ENCODE measurements at places on chromosomes 11 and 22.
A peak's percentile ranks its signal among the peaks of the same experiment; 100 is the strongest.

GRCh38 chr11:93504110-93505095, 38.8 kb downstream of the SMCO4 start:
- DNase-seq = no peak

GRCh38 chr22:28741200-28741784, 328 bp downstream of the CHEK2 start:
- DNase-seq = no peak

DNA sequence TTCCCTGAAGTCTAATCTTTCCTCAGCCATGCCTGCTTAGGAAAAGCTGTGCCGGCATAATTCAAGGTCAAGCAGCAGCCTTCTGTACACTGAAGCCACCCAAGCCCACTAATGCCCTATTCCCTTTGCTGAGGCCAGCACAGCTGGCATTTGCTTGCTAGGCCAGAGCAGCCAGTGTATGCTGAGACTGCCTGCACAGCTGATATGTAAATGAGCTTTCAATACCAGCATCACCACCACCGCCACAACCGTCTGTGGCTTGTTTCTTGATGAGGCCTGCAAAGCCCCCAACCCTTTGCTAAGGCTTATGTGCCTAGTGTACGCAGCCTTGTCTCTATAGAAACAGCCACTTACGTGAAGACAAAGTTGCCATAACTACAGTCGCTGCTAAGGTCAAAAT, 56.3 kb upstream of the TNRC6B start:
- DNase-seq = no peak

DNA sequence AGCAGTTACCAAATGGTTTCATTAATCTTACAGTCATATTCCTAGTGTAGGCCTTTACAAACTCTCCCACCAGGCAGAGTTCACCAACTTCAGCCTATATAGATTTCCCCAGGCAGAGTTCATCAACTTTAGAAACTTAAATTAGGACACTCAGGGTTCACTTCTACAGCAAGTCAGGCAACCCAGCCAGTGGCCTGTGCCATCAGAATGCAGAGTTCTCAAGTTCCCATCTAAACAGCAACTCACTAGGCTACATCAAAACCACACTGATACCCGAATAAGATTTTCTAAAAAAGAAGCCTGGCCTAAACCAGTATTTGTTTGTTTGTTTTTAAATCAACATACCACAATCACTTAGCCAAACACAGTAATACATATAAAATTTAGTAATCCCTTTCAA, 33.7 kb downstream of the PICALM start:
- DNase-seq = no peak

- DNase-seq = no peak
Observed at GRCh38 chr22:49790912-49791311, 36.8 kb downstream of the BRD1 start.

GRCh38 chr11:90453525-90453924, 230.7 kb upstream of the CHORDC1 start:
- DNase-seq = no peak

DNA sequence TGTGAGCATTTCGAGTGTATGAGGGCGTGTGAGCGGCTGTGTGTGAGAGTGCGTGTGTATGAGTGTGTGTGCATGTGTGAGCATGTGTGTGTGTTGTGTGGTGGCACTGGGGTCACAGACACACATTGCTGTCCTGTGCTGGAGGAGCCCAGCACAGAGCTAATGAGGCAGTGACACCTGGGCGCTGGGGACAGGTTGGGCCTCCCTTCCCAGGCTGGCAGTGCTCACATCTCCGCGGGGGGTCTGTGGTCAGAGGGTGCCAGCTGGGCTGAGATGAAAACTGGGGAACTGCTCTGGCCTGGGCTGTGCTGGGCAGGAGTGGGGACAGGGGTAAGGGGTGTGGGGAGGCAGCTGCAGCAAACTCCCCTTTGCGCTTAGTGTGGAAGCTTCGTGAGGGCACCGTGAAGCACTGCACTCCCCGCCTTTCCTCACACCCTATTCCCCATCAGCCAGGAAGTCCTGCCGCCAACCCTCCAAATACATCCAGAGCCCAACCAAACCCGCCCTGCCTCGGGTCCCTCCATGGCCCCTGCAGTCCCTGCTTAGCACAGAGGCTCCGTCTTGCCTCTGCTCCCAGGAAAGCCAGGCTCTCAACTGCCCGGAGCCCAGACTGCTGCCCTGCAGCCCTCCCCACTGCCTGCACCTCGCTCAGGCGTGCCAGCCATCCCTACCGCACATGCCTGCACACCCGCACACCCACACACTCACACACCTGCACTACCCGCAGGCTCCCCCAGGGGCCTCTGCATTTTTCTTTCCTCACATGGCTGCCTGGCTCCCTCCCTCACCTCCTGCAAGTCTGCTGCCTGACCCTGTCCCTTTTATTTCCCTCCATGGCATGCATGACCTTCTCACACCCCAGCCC, 62.0 kb upstream of the THY1 start:
- DNase-seq = no peak

- no peak for DNase-seq
Observed at GRCh38 chr11:78615724-78616123, 41.1 kb upstream of the NARS2 start.

- DNase-seq = no peak
Observed at GRCh38 chr11:70542811-70543210, 144.5 kb downstream of the CTTN start.

GRCh38 chr11:9982127-9982795, 311.8 kb downstream of the SBF2 start:
- DNase-seq = peak; percentile 40

GRCh38 chr11:20090654-20091374, 69.5 kb downstream of the DBX1 start:
- DNase-seq = no peak

DNA sequence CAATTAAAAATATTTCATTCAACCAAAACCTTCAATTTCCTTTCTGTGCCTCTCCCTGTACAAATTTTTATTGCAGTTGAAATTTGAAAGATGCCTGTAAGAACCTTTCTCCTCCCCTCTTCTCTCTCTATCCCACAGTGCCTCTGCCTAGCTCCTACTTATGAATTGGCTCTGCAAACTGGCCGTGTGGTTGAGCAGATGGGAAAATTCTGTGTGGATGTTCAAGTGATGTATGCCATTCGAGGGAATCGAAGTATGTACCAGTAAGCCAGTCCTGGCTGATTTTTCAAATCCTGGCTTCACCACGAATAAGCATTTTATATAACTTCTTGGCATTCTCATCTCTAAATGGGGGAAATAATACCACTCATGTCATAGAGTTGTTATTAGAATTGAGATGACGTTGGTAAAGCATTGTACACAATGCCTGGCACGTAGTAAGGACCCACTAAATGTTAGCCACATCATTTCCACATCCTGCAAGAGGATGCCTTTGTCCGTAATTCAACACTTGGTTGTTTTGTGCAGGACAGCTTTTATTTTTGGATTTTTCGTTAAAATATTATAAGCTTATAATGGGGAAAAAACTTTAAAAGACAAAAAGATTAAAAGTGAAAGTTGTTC, 6.0 kb downstream of the DDX25 start:
- DNase-seq = no peak

GRCh38 chr11:64778223-64778472, 194 bp downstream of the SF1 start:
- DNase-seq = no peak

DNA sequence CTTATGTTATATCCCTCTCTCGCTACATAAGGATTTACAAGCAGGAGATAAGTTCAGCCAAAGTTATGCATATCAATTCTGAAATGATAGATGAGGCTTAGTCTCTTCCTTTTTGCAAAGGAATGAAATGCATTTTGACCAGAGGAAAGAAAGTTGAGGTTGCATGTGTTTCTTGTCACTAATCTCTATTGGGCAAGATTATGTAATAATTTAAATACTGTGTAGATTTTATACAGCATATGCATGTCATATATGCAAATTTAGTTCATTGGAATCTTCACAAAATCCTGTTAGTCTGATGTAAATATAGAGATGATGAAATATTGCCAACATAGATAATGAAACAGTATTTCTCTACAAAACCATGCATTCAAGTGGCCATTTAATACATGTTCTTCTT, 858.7 kb upstream of the RAG2 start:
- no peak for DNase-seq

DNA sequence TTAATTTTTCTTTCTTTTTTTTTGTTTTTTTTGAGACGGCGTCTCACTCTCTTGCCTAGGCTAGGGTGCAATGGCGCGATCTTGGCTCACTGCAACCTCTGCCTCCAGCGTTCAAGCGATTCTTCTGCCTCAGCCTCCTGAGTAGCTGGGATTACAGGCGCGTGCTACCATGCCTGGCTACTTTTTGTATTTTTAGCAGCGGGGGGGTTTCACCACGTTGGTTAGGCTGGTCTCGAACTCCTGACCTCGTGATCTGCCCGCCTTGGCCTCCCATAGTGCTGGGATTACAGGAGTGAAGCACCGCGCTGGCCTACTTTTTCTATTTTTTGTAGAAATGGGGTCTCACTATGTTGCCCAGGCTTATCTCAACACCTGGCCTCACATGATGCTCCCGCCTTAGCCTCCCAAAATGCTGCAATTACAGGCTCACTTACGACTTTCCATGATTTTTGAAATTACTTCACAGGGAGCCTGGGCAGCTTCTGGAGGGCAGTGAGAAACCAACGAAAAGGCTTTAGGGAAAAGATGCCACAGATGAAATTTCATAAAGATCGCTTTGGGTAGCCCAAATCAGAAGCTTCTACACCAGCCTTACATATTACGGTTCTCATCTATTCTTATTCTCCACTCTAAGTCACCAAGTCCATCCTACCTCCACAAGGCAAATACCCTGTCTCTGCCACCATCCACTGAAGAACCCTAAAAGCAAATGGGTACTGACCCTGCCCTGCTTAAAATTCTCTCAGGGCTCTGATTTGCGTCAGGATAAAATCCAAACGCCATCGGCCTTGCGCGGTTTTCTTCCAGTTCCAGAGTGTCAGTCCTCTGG, 866 bp upstream of the RRM1 start:
- no peak for DNase-seq

DNA sequence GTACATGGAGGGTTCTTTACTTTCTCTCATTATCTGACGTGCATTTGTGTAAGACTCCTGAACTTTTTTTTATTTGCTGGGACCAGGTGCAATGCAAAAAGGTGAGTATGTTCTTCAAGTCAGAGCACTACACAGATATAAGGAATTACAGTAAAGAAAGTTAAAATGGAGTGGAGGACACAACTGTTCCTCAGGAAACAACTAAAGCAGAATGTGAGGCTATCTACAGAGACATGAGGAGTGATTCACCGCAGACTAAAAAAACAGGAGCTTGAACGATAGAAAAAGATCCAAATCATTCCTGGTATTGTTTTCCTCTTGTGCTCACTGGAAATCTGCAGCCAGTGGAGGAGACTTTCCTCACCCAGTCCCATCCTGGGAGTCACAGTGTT, 106.2 kb downstream of the ABTB2 start:
- peak; percentile 55 for DNase-seq

DNA sequence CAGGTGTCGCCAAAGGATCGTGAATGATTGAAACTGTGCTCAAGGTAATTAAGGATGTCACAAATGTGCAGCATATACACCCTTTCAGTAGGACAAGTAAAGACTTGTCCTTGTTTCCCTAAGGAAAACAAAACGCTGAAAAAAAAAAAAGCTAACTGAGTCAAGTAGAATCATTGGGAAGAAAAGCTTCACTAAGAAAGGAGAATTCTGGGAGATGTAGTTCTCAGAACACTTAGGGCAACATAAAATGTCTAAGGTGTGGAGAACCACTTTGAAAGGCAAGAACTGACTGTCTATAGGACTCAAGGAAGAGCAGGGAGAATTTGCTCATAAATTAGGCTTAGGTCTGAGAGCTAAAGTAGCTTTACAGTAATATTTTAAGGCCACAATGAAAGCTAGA, 2.9 kb upstream of the OR5T1 start:
- no peak for DNase-seq

GRCh38 chr11:113505541-113506375, 30.6 kb upstream of the DRD2 start:
- DNase-seq = peak; percentile 99

DNA sequence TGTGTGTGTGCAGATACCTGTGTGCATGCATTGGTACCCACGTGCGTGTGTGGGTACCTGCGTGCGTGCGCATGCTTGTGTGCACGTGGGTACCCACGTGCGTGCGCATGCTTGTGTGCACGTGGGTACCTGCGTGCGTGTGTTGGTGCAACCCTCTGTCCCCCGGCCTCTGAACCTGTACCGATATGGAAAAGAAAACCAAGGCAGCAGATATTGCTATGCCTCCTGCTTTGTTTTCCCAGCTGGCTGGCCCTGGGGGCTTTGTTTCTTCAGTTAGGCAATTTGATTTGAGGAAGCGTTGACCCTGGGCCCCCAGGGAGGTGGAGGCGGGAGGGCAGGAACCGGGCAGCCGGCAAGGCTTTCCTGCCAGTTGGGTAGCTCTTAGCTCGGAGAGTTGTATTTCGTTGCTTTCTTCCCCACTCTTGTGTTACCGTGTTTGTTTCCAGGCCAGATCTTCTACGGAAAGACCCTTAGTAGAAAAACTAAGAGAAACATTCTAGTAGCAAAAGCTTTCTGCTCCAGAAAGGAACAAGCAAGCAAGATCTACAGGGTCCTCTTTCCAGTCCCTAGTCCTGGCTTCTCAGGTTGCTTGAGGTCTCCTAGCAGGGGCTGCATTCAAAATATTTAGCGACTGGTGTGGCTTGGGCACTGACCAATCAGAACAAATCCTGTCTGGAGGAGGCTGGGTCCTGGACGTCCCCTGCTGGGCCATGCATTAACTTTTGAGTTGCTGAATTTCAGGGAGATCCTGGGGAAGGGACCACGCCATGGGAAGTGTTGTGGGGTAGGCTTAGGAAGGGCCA, 26.3 kb upstream of the SORL1-AS1 start:
- DNase-seq = no peak

All from HT1080 (cell line).